ENCODE measurements at places on chromosomes 12 and 14.

DNA sequence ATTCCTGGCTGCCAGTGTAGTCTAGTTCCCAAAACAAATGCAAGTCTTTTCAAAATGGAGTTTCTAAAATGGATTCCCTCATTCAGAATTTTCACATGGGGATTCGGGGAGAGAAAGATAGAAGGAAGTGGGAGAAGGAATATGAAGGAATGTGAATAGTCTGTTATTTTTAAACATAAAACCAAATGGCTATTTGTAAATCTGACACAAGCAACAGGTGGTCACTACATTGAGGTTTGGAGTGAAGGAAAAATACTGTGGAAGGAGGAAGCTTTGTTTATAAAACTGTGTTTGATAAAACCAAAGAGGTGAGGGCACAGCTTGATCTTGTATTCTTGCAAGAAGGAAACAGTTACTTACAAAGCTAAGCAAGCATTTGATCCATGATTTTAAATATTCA, 65.3 kb upstream of the KCNJ8 start:
- DNase-seq = no peak

DNA sequence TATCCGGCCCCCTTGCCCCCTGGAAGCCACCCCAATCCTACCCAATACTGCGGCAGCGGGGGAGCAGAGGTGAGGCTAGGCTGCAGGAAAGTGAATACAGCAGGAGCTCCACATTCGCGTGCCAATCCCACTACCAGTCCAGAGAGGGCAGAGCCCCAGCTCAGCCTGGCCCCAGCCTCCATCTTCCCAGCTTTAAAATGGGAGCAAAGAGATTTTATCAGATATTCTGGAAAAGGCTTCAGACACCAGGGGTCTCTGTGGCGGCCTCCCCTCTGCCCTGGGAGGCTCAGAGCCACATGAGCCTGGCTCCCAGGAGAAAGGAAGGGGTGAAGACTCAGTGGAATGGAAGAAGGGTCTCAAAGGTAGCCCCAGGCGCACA, 72.7 kb downstream of the NCOR2 start:
- DNase-seq = no peak

DNA sequence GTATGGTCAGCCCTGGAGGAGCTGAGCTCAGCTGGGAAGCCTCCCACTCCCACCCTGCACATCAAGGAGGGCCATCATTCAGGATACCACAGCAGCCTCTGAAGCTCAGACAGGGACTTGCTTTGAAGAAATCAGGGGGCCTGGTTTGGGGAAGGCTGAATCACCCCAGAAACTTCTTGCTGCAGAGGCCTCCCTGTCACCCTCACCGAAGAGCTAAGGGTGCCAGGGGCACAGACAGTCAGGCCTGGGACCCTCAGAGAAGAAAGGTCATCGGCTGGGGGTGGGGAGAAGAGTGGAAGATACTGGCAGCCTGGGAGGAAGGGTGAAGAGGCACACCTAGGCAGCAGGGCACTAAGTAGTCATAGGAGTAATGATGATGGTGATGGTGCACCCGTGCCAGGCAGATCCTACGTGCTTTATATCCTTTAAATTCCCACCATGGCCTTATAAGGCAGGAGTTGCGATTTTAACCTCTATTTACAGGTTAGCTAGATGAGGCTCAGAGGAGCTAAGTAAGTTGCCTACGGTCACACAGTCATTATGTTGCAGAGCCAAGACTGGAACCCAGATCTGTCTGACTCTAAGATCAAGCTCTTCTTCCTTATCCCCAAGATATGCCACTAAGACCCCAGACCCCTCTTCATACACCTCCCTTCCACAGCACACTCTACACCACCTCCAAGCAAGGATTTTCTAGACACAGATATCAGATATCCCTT, 28.5 kb upstream of the PNMA1 start:
- DNase-seq = no peak

- DNase-seq = peak; percentile 6
These were observed 34.8 kb downstream of the HIGD1C start for GRCh38 chr12:50986966-50987737.

DNA sequence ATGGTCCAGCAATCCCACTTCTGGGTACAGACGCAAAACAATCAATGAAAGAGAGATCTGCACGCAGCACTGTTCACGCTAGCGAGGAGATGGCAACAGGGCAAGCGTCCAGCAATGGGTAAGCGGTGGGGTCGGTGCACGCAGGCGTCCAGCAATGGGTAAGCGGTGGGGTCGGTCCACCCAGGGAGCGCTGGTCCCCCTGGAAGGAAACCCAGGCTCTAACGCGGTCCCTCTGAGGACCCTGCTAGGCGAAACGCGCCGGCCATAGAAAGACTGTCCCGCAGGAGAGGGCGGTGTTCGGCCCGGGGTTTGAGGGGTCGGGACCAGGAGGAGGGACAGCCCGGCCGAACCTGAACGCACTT, 618 bp upstream of the PGAM5 start:
- DNase-seq = no peak

GRCh38 chr12:105862163-105862821, 276.5 kb downstream of the NUAK1 start:
- no peak for DNase-seq

DNA sequence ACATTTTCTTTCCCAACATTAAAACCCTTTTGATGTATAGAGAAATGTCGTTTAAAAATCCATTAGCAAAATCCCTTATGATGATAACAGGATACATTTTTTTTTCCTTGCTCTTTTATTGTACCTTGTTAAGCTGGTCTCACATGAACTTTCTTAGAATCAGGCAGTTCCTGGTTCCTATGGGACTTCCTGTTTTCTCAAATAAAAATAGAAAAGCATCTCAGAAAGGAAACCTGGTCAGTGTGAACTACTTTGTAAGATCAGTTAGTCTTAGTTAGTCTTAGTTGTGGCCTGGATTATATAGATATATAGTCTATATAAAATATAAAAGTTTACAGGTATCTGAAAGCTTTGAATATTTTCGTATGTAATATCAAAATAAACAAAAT, 40.3 kb downstream of the LEMD3 start:
- DNase-seq = no peak

GRCh38 chr12:71061451-71061850, 96.3 kb downstream of the TSPAN8 start:
- no peak for DNase-seq
